Vagina (tissue), 2 donors: ENCODE measurements at places on chromosomes 13 and 19.

DNA sequence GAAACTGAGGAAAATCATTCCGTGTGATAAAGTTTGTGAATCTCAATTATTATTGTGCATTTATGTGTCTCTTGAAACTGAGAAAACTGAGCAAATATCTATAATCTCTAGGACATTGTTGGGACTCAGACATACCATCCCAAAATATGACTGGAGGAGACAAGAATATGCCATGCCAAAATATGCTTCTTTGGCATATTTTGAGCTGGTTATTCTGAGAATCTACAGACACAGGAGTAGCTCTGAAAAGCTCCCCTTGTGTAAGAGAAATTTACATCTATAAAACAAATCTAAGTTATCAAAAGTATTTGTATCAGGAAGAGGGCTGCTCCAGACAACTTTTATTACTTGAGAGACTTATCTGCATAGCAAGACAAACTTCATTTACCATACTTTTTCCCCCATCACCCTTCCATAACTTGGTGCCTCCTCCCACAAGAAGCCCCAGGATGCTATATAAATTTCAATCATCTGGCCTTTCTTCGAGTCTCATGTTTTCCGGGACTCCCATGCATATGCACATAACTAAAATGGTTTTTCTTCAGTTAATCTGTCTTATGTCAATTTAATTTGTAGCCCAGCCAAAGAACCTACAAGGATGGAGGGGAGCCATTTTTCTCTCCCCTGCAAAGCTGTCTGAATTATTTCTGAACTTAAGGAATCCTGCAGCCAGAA lies 28.6 kb upstream of the NDFIP2 start:
- no peak overlapping the region for H3K27ac ChIP-seq
- no peaks in the 10 kb centered on the region for H3K27me3 ChIP-seq
- H3K4me3 ChIP-seq, result no peak overlapping the region
- no peaks in the 10 kb centered on the region for H3K4me1 ChIP-seq

GRCh38 chr13:34672631-34673030 lies 269.4 kb upstream of the NBEA start:
- H3K4me3 ChIP-seq, result no peak overlapping the region
- no peaks in the 10 kb centered on the region for H3K27me3 ChIP-seq

- H3K36me3 ChIP-seq, result no peaks in the 10 kb centered on the region
- H3K27ac ChIP-seq, result no peak overlapping the region
- H3K27me3 ChIP-seq, result no peaks in the 10 kb centered on the region
- no peak overlapping the region for H3K4me3 ChIP-seq
- H3K4me1 ChIP-seq, result no peaks in the 10 kb centered on the region
Observed at GRCh38 chr19:28170066-28170465, 1042.9 kb downstream of the UQCRFS1 start.

DNA sequence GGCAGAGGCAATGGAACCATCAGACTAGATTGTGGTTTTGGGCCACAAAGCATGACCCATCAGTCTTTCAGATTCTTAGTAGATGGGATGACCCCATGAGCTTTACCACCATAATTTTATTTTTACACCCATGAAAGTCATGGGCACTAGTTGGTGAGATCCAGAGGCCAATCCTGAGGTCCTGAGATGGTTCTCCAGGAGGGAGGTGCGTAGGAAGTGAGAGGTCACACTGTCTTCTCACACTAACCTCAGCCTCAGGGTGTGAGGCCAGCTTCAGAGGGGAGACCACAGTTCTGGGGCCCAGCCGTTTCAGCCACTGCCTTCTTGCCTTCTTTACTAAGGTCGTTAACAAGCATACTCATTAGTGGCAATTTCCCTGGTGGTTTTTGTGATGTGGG lies 106.4 kb downstream of the AKAP11 start:
- no peaks in the 10 kb centered on the region for H3K27me3 ChIP-seq
- H3K36me3 ChIP-seq, result no peaks in the 10 kb centered on the region
- DNase-seq, result no peak
- H3K27ac ChIP-seq, result no peak overlapping the region

DNA sequence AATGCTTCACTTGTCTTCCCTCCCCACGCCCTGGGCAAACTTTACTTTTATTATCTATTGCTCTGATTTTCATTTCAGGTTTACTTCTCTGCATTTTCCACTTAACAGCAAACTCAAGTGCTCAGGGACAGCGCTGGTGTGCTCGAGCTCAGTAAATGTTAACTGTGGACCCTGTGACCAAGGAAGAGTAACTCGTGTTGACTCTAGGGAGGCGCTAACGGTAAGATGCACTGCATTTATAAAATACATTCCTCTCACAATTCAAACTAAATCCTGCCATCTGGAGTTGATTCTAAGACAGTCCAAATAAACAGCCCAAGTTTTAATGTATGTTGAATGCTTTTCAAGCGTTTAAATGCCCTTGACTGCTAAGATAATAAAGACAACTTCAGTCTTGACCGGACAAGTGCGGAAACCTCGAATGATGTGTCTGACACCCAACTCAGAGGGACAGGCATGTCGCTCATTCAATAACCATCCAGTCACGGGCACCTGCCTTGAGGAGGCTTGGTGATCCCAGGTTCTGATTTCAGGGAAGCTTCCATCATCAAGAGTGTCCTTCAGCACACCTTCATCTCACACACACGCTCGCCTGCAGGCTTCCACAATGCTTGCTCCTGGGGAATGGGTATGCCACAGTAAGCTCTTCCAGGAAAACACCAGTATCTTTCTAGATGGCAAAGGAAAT lies 93.2 kb downstream of the STK24 start:
- H3K4me3 ChIP-seq, result peak overlapping the region; percentile 21
- peak overlapping the region; percentile 91 for H3K27ac ChIP-seq
- no peaks in the 10 kb centered on the region for H3K27me3 ChIP-seq
- H3K36me3 ChIP-seq, result no peaks in the 10 kb centered on the region

DNA sequence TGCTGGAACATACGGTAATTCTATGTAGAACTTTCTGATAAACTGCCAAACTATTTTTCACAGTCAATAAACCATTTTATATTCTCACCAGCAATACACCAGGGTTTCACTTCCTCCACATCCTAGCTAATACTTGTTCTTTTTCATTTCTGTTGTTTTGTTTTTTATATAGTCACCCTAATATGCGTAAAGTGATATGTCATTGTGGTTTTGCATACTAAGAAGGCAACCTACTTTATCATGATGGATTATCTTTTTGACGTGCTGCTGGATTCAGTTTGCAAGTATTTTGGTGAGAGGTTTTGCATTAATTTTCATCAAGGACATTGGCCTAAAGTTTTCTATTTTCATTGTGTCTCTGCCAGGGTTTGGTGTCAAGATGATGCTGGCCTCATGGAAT lies 1384.1 kb downstream of the UQCRFS1 start:
- DNase-seq, result no peak
- H3K4me3 ChIP-seq, result no peak overlapping the region
- no peak overlapping the region for H3K27ac ChIP-seq
- H3K27me3 ChIP-seq, result no peaks in the 10 kb centered on the region
- no peaks in the 10 kb centered on the region for H3K36me3 ChIP-seq

DNA sequence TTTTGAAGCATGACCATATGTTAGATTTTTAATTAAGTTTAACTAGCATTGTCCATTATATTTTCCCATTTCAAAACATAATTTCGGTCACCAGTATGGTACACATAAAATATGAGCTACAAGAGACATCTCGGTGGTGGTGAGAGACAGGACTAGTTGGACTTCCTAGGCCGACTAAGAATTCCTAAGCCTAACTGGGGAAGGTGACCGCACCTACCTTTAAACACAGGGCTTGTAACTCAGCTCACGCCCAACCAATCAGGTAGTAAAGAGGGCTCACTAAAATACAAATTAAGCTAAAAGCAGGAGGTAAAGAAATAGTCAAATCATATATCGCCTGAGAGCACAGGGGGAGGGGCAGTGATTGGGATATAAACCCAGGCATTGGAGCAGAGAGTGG lies 22.9 kb downstream of the DNAJC15 start:
- H3K27ac ChIP-seq, result no peak overlapping the region
- H3K36me3 ChIP-seq, result no peaks in the 10 kb centered on the region
- no peak for DNase-seq

- no peaks in the 10 kb centered on the region for H3K36me3 ChIP-seq
- no peak for DNase-seq
- no peaks in the 10 kb centered on the region for H3K4me1 ChIP-seq
Observed at GRCh38 chr13:31765138-31765785, 25.9 kb downstream of the RXFP2 start.

- no peak for DNase-seq
- H3K4me3 ChIP-seq, result peak within 1 kb of the TSS; percentile 39
- peaks cover 18% of the 10 kb centered on the region for H3K4me1 ChIP-seq
- H3K27me3 ChIP-seq, result no peaks in the 10 kb centered on the region
Observed at GRCh38 chr19:6720369-6721137, at the start of gene C3. Gene C3, minus strand, starts transcription at chr19:6720650. Its CDS starts 61 bp downstream, at chr19:6720589.

GRCh38 chr19:752652-753517 lies 2.0 kb downstream of the MISP start:
- no peaks in the 10 kb centered on the region for H3K36me3 ChIP-seq
- DNase-seq, result no peak
- H3K27me3 ChIP-seq, result no peaks in the 10 kb centered on the region
- peaks cover 24% of the 10 kb centered on the region for H3K4me1 ChIP-seq

DNA sequence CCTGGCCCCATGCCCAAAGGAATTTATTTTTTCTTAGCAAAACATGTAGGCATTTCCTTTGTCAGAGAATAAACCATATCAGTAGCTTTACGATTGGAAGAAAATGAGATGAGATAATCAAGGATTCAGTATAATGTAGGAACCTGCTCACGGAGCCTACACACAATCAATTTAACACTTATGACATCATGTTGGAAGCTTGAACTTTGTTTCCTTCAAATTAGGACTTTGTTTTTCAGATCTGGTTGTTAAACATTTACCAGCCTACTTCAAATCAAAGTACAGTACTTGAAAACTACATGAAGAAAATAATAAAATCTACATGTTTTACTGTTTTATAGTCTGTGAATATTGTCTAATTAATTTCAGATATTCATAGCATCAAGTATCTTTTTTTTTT lies 639.0 kb upstream of the ATXN8OS start:
- no peak for DNase-seq
- no peaks in the 10 kb centered on the region for H3K27me3 ChIP-seq
- H3K4me1 ChIP-seq, result no peaks in the 10 kb centered on the region
- no peaks in the 10 kb centered on the region for H3K36me3 ChIP-seq
- no peak overlapping the region for H3K27ac ChIP-seq

DNA sequence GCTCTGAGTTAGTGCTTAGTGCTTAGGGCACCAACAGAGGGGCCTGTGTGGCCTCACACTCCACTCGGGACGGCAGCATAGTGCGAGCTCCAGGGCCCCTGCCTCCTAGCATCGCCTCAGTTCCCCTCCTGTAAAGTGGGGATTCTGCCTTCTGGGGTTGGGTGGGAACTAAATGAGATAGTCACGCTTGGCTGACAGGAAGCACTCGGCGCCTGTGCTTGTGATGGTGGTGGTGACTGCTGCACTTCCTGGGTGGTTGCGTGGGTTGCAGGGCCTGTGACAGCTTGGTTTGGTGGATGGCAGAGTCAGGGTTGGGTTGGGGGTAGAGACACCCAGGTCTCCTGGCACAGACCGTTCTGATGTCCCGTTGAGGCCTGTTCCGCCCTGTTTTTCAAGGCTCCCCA lies 7.7 kb downstream of the PLEKHF1 start:
- peak overlapping the region; percentile 56 for H3K27ac ChIP-seq
- DNase-seq, result no peak
- peak overlapping the region; percentile 2 for H3K4me3 ChIP-seq
- H3K36me3 ChIP-seq, result peaks cover 37% of the 10 kb centered on the region
- H3K4me1 ChIP-seq, result peaks cover 88% of the 10 kb centered on the region

DNA sequence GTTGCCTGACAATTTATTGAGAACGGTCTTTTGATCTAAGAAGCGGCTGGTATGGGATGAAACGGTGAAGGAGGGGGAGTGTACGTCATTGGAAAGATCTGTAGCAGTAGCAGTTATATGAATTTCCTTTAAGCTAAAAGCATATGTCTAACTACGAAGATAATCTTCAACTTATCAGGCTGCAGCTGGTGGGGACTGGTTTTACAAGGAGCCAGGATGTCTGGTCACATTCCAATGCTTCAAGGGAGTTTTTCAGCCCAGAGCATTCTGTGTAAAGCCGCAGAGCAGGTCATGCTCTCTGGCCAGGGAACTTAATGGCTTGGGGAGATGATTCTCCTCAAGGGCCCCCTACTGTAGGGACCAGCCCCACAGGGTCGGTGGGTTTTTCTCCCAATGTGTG lies 29.2 kb downstream of the CLEC4M start:
- no peak overlapping the region for H3K4me3 ChIP-seq
- DNase-seq, result no peak
- H3K36me3 ChIP-seq, result no peaks in the 10 kb centered on the region

GRCh38 chr13:110274687-110275086 lies 32.3 kb downstream of the COL4A1 start:
- H3K27me3 ChIP-seq, result no peaks in the 10 kb centered on the region
- H3K4me1 ChIP-seq, result peaks cover 26% of the 10 kb centered on the region
- peak; percentile 74 for DNase-seq
- H3K36me3 ChIP-seq, result no peaks in the 10 kb centered on the region
- peak overlapping the region; percentile 17 for H3K27ac ChIP-seq

- H3K4me1 ChIP-seq, result no peaks in the 10 kb centered on the region
- H3K4me3 ChIP-seq, result no peak overlapping the region
- no peaks in the 10 kb centered on the region for H3K27me3 ChIP-seq
- no peak overlapping the region for H3K27ac ChIP-seq
- peaks cover 24% of the 10 kb centered on the region for H3K36me3 ChIP-seq
- no peak for DNase-seq
Observed at GRCh38 chr13:31286930-31287329, 87.2 kb downstream of the B3GLCT start.

DNA sequence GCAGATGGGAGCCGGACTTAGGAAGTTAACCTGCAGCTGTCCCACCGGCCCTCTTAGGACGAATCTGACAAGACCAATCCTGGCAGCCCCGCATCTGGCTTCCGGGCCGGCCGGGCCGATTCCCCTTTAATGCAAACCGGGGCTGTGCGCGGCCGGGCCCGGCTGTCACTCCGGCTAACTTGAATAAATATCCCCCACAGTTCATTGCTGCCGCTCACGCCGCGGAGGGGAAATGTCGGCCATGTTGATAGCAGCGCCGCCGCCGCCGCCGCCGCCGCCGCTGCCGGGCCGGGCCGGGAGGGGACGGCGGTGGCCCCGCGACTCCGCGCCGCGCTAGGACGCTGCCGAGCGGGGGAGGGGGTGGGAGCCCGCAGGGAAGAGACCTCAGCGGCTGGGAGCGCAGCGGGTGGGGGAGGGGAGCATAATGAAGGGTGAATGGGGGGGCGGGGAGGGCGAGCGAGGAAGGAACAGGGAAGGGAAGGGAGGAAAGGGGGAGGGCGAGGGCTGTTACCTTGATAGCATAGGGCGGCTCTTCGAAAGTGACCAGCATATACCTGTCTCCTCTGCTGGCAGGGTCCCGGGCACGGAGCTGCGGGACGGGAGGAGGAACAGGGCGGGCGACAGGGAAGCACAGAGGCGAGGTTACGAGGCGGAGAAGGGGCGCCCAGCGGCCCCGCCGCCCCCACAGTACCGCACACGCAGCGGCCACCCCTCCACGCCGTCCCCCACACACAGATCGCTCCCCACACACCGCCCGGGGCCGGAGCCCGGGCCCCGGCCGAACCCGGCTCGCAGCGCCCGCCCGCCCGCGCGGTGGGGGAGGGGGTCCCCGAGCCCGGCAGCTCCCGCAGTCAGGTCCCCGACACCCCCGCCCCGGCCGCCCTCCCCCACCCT lies 1.1 kb downstream of the INTS6 start:
- H3K4me1 ChIP-seq, result peaks cover 28% of the 10 kb centered on the region
- no peak for DNase-seq
- H3K4me3 ChIP-seq, result peak overlapping the region; percentile 94
- H3K27ac ChIP-seq, result peak overlapping the region; percentile 100
- H3K27me3 ChIP-seq, result no peaks in the 10 kb centered on the region
- peaks cover 31% of the 10 kb centered on the region for H3K36me3 ChIP-seq
